ENCODE measurements at places on chromosomes 4 and X. TPM values are rescaled to one million over a fixed set of nuclear protein-coding genes. Genes with fewer than 3 reads are reported as not detected.

Gene SAP30
- 12.9 TPM for total RNA-seq

Gene TLR1
- total RNA-seq = 190 TPM

Gene ERCC6L
- total RNA-seq = 1.2 TPM

DNA sequence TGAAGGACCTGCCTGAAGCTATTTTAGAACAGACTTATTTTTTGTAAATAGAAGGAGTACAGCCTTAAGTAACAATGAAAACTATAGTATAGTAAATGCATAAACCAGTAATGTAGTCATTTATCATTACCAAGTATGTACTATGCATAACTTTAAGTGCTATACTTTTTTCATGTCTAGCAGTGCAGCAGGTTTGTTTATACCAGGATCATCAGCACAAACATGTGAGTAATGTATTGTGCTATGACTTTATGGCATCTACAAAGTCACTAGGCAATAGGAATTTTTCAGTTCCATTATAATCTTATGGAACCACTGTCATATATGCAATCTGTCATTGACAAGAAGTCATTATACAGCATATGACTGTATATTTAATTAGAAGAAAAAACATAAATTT is 3.4 kb upstream of the ODAPH start:
- DNase-seq = no peak

- DNase-seq = no peak
Measured at GRCh38 chrX:84155938-84156337, 32.1 kb downstream of the RPS6KA6 start.

DNA sequence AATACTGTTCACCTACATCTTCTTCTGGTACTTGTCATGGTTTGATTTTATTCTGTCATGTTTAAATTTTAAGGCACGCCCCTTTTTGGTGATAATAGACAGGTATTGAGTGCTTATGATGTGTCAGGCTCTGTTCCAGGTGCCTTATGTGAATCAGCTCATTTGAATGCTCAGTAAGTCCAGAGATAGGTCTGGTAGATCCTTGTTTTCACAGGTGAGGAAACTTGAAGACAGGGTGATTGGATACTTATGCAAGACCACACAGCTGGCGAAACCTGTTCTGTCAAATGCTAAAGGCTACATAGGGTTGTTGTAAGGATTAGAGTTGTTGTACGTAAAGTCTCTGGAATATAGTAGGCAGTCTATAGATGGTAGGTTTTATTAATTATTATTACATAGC is 9.6 kb upstream of the SLC25A14 start:
- no peak for DNase-seq

- no peak for DNase-seq
Measured at GRCh38 chr4:97475621-97476020, 667.7 kb downstream of the STPG2 start.

GRCh38 chr4:98516441-98517217 is 141.8 kb downstream of the TSPAN5 start:
- no peak for DNase-seq

DNA sequence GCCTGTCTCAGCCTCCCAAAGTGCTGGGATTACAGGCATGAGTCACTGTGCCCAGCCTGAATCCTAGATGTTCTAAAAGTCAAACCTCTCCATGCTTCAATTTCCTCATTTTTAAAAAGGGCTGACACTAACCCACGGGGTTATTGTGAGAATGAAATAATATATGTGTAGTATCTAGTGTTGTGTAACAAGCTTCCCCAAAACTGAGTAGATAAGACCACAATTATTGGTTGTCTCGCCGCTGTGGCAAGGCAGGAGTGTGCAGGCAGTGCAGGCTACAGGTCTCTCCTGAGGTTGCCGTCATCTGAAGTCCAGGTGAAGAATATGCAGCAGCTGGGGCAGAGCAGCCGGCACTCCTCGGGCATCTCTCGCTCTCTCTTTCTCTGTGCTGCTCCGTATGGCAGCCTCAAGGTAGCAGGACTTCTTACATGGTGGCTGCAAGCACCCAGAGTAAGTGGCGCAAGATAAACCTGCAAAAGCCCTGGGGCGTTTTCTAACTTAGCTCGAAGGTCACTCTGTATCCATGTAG is 30.9 kb downstream of the RAB33B start:
- no peak for DNase-seq
